Renal pelvis (tissue), 12 donors: ENCODE measurements at places on chromosomes 4 and X.

DNA sequence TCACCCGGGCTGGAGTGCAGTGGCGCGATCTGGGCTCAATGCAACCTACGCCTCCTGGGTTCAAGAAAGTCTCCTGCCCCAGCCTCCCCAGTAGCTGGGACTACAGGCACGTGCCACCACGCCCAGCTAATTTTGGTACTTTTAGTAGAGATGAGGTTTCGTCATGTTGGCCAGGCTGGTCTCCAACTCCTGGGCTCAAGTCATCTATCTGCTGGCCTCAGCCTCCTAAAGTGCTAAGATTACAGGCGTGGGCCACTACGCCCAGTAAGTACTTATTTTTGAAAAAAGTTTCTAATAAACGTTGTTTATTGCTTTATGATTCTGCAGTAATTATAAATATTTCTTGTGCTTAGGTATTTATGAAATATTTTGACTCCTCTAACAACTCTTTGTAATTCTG, 4.3 kb upstream of the PCSK1N start:
- DNase-seq, result no peak

DNA sequence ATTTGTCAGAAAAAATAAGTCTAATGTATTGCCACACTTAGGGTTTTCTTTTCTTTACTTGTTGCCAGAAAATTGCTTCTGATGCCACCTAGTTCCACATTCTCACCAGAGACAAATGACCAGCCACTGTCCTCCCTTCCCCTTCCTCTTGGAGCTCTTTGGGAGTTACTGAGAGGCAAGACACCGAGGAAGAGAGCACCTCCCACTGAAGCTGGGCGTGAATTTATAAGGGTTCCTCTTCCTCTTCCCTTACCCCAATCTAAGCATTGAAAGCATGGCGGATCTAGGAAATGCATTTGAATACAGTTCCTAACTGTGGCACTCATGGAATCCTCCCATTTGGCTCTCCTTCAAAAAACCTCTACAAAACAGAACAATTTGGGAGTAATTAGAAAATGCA, 30.0 kb downstream of the ANXA3 start:
- no peak for DNase-seq

- no peak for DNase-seq
Observed at GRCh38 chr4:135277980-135278315, 1076.4 kb upstream of the PABPC4L start.

GRCh38 chrX:101462892-101463291, 22.4 kb upstream of the ARMCX4 start:
- no peak for DNase-seq

DNA sequence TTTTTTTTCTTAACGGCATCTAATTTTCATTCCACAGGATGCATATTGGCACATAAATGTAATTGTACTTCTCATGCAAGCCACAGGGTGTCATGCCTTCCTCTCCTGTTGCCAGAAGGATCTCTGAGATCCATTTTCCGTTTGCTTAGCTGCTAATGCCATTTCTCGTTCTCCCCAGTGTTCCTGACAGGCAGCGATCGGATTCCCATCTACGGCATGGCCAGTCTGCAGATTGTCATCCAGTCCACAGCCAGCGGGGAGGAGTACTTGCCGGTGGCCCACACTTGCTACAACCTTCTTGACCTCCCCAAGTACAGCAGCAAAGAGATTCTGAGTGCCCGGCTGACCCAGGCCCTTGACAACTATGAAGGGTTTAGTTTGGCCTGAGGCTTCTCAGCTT, 8.9 kb upstream of the NAP1L5 start:
- peak; percentile 43 for DNase-seq

DNA sequence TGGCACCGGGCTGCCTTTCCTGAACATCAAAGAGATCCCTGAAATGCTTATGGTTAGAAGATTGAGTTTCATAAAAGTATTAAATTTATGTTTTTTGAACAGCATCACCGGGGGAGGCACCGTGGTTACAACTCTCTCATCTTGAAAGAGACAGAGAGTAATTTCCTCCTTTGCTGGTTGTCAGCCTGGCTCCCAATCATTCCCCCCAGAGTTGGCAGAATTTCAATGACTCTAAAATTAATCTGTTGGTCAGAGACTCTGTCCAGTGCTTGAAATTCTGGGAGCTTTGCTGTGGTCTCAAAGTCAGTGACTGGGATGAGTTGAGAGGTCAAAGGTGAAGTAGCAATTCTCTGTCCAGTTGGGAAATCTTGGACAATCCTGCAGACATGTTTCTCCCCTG, 135.9 kb downstream of the RAB28 start:
- DNase-seq, result no peak

GRCh38 chrX:72042852-72043248, 88.9 kb downstream of the RTL5 start:
- DNase-seq, result no peak

DNA sequence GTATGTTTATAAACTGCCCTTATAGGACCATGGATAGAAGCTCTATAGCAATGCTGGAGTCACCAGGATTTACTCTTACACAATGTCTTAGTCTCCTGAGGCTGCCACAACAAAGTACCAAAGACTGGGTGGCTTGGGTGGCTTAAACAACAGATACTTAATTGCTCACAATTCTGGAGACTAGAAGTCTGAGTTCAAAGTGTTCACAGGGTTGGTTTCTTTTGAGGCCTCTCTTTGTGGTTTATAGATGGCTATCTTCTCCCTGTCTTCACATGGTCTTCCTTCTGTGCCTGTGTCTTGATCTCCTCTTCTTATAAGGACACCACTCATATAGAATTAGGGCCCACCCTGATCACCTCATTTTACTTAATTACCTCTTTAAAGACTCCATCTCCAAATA, 2.0 kb upstream of the TRPC3 start:
- DNase-seq, result no peak
